ENCODE measurements at places on chromosomes 5 and 9.
A peak's percentile ranks its signal among the peaks of the same experiment; 100 is the strongest.

- no peak for DNase-seq
These were observed 1068.0 kb downstream of the NR2F1-AS1 start for GRCh38 chr5:92513067-92513466.

DNA sequence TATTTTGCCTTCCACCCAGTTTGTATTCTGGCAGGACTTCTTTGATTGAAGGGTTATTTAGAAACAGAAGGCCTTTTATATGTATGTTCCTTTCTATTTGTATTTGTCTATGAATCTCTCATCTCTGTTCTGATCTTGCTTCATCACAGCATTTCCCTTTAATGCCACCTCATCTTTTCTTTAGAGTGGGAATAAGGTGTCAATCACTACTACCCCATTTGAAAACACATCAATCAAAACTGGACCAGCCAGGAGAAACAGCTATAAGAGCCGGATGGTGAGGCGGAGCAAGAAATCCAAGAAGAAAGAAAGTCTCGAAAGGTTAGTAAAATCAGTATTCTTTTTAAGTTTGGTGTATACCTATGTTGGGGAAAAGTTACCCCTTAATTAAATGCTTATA, 36.3 kb downstream of the CD180 start:
- DNase-seq = no peak

DNA sequence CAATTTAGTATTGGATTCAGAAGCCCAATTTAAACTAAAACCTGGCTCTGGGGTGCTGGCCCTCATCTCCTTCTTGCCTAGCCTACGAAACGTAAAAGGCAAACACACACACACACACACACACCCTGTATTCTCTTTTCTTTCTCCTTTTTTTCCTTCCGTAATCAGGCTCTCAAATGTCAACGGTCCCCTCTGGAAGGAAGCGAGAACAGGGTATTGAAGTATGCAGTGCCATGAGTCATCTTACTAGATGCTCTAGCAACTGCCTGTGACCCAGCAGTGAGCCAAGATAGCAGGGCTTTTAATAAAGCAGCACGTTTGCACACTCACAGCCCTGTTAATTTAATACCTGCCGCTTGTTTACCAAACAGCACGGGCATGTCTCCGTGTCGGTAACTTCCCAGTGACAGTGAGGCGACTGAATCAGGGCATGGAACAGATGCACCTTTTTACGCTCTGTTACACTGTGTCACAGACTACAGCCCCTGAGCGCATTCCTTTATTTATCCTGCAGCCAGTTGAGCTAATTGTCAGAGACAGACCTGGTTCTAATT, 243.8 kb downstream of the BNC2 start:
- peak; percentile 74 for DNase-seq

- peak; percentile 18 for DNase-seq
These were observed 61.7 kb downstream of the KLF9 start for GRCh38 chr9:70352802-70353201.

- no peak for DNase-seq
These were observed 396.5 kb downstream of the DMRT2 start for GRCh38 chr9:1446671-1447070.

DNA sequence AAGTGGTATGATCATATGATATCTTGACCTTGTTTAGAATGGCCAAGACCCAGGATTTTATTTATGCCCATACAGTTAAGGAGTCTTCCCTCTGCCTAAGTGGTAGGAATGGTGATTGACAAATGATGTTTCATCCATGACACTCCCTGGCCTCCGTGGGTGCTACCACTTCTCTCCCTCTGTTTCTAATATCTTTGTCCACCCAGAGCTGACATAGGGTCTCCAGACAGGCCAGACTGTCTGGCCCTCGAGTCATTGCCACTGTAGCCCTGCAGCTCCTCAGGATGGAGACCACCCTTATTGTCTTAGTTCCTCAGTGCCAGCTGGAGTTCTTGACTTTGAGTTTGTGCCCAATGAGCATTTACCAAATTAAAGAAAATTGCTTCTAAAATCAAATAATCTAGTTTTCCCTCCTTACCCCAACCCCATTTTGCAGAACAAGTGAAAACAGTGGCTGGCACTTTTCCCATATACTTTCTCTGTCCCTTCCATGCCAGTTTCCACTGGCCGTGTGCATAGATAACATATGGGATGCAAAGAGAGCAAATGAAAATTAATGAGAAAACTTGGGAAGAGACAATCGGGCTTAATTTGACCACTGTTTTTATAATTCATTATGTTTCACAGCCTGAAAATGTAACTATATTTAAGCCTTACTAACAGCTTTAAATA, 235.7 kb downstream of the NSG2 start:
- DNase-seq = no peak

GRCh38 chr5:110851357-110851756, 112.5 kb downstream of the SLC25A46 start:
- no peak for DNase-seq

- DNase-seq = peak; percentile 90
These were observed 36.7 kb upstream of the TIFAB start for GRCh38 chr5:135488727-135489465.

GRCh38 chr5:175162036-175162435, 281.9 kb downstream of the DRD1 start:
- DNase-seq = no peak

- DNase-seq = peak; percentile 71
These were observed 29.4 kb downstream of the RHOBTB3 start for GRCh38 chr5:95760273-95761191.

- peak; percentile 14 for DNase-seq
These were observed 9.9 kb upstream of the SPIN1 start for GRCh38 chr9:88378317-88378716.

GRCh38 chr9:120306561-120306960, 273.4 kb downstream of the CDK5RAP2 start:
- no peak for DNase-seq

DNA sequence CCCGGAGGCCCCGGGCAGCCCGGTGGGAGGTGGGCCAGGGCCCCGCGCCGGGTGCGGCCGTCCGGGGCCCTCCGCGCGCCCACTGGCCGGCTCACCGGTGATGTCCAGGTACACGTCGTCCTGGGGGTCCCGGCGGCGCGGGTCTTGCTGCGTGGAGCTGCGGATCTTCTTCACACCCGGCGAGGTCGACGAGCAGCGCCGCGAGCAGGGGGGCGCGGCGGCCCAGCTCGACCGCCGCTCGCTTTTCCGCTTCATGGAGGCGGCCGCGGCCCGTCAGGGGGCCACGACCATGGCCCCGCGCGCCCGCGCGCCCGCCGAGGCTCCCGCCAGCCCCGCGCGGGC, 548 bp downstream of the CDC14B start:
- no peak for DNase-seq
